ENCODE measurements at places on chromosomes 13 and 19.

DNA sequence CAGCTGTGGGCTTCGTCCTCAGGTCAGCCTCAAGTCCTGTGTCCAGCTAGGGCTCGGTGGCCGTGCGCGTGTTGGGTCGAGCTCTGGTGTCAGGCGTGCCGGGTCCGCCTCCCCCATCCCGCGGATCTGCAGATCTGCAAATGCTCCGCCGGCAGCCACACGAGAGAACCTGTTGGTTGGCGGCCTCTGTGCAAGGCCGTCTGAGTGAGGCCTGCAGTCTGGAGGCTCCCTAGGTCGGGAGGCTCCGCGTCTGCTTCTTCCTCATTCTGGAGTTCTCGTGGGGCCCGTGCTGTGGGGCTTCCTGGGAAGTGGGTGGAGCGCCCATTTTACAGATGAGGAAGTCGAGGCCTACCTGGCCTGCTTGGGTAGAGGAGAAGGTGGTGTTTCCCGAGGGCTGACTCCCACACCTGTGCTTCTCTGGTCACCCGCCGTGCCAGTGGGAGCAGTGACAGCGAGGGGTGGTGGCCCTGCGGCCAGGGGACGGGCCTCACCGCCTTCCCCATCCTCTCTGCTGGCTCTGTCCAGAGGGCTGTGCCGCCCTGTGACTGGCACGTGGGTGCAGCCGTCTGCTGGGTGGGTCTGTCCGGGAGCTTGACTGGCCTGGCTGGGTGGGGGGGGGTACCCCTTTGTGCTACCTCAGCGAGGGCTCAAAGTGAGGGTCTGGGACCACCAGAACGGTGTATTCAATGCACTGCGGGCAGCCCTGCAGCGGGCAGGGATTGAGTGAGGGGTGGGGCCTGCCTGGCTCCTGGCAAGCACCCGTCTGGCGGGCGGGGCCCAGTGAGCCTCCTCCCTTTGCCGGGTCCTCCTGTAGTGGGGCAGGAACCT, 3.3 kb downstream of the CSNK1G2 start:
- no peak for DNase-seq

- DNase-seq = no peak
Observed at GRCh38 chr19:45768984-45769782, at the start of gene SIX5. TSS of gene SIX5 (minus strand) at chr19:45769252. CDS start at chr19:45768844, 408 bp downstream.

GRCh38 chr13:60016229-60016628, 147.5 kb downstream of the DIAPH3 start:
- DNase-seq = no peak

- no peak for DNase-seq
Observed at GRCh38 chr13:30429721-30430694, 7.7 kb downstream of the UBE2L5 start.

- DNase-seq = no peak
Observed at GRCh38 chr13:40170982-40171381, 495.5 kb downstream of the FOXO1 start.
